LHCN-M2 (cell line): ENCODE measurements at places on chromosomes 12 and 14. TPM values are rescaled to one million over a fixed set of nuclear protein-coding genes. Genes with fewer than 3 reads are reported as not detected.

RDH12 gene
- total RNA-seq = not detected in 2 replicates

MYH6 gene
- not detected in 2 replicates for total RNA-seq

RTL1 gene
- not detected in 2 replicates for total RNA-seq

GLT8D2 gene
- 42.0 and 47.1 TPM in 2 replicates for total RNA-seq

KRT75 gene
- not detected in 2 replicates for total RNA-seq

HOXC6 gene
- 5.3 and 5.6 TPM in 2 replicates for total RNA-seq

CHMP4A gene
- 48.6 and 54.1 TPM in 2 replicates for total RNA-seq

PRB2 gene
- total RNA-seq = not detected in 2 replicates

SLC41A2 gene
- total RNA-seq = 2.2 and 2.4 TPM in 2 replicates

COX8C gene
- total RNA-seq = not detected in 2 replicates

GPRC5A gene
- total RNA-seq = 1.7 and 2.6 TPM in 2 replicates

UTP20 gene
- total RNA-seq = 23.7 and 26.5 TPM in 2 replicates

POTEG gene
- total RNA-seq = not detected in 2 replicates

VPS29 gene
- total RNA-seq = 77.5 and 82.8 TPM in 2 replicates

ARMH4 gene
- 1.0 and 1.1 TPM in 2 replicates for total RNA-seq

CIT gene
- total RNA-seq = 42.6 and 54.0 TPM in 2 replicates

PARPBP gene
- 30.1 and 31.7 TPM in 2 replicates for total RNA-seq

BICDL1 gene
- not detected in 2 replicates for total RNA-seq

RNU4-1 gene
- under 0.01 TPM in 1 of 2 replicates, not detected in the other for total RNA-seq

GALNT16 gene
- total RNA-seq = 5.1 and 5.6 TPM in 2 replicates

PTPRQ gene
- 10.0 and 16.6 TPM in 2 replicates for total RNA-seq

NXPH4 gene
- 1.2 and 1.4 TPM in 2 replicates for total RNA-seq

IRAK4 gene
- 41.0 and 41.6 TPM in 2 replicates for total RNA-seq

IFNG-AS1 gene
- not detected in 2 replicates for total RNA-seq

STAB2 gene
- total RNA-seq = not detected in 2 replicates

PTCSC3 gene
- not detected in 2 replicates for total RNA-seq

VASH1 gene
- 0.90 and 1.8 TPM in 2 replicates for total RNA-seq

MAP3K9 gene
- total RNA-seq = 0.38 and 0.75 TPM in 2 replicates

DACT1 gene
- 0.90 and 1.5 TPM in 2 replicates for total RNA-seq

PGF gene
- total RNA-seq = 82.3 and 181 TPM in 2 replicates

SMOC1 gene
- 0.06 and 0.32 TPM in 2 replicates for total RNA-seq

LRRC10 gene
- not detected in 2 replicates for total RNA-seq

LAG3 gene
- total RNA-seq = 0.23 and 0.45 TPM in 2 replicates

RBP5 gene
- not detected in 2 replicates for total RNA-seq

CAPZA3 gene
- total RNA-seq = not detected in 2 replicates

LALBA gene
- not detected in 2 replicates for total RNA-seq

KRT83 gene
- total RNA-seq = not detected in 2 replicates

TMPRSS12 gene
- not detected in 2 replicates for total RNA-seq

DHRS2 gene
- total RNA-seq = 1.0 and 2.4 TPM in 2 replicates

CCDC91 gene
- total RNA-seq = 13.9 and 14.7 TPM in 2 replicates

TAS2R9 gene
- total RNA-seq = 0.34 TPM in 1 of 2 replicates, not detected in the other

ARG2 gene
- 0.80 and 3.1 TPM in 2 replicates for total RNA-seq

C12orf76 gene
- total RNA-seq = 7.7 and 9.0 TPM in 2 replicates
